ENCODE measurements at places on chromosomes 11 and 22.

GRCh38 chr22:35460688-35461087 is 60.7 kb downstream of the MCM5 start:
- no peak for DNase-seq

- DNase-seq = no peak
These were observed 314.7 kb upstream of the SORL1-AS1 start for GRCh38 chr11:121767433-121767832.

- DNase-seq = no peak
These were observed 106.8 kb upstream of the ALX4 start for GRCh38 chr11:44416776-44417175.

GRCh38 chr11:12857572-12857971 is 151.5 kb upstream of the RASSF10 start:
- no peak for DNase-seq

GRCh38 chr11:30938810-30939209 is 352.7 kb upstream of the MPPED2 start:
- no peak for DNase-seq

DNA sequence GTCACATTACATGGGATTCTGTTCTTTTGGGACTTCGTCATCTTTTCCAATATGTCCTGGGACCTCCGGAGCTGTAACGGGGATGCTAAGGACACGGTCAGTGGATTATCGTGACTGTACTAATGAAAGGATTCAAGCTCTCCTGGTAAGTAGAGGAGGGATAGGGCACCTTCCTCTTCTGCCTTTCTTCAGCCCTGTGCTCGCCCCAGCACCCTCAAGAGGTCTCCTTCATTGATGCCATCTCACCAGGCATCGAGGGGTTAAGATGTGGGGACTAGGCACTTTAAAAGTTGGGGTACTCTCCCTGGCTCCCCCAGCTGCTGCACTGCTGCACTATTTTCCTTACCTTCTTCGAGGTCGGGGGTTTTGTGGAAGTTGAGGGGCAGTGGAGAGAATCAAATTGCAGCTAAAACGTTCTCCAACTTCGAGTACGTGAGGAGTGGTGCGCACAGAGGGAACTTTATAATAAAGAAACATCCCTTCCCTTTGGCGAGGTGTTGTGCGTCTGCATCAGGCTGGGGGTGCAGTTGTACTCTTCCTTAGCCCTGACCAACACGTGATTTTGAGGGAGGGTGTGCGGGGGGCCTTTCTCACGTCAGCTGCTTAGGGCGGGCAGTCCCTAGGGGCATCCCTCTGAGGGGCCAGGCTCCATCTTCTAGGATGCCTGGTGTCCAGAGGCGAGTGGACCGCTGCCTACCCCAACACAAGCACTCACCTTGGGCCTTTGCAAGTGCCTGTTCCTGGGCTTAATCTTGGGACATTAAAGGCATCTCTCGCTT is 96.1 kb downstream of the GRAMD1B start:
- no peak for DNase-seq

GRCh38 chr22:37160027-37160426 is 10.3 kb upstream of the IL2RB start:
- DNase-seq = no peak

GRCh38 chr11:74818283-74818946 is 69.8 kb downstream of the RNF169 start:
- no peak for DNase-seq

GRCh38 chr11:122336706-122337105 is 220.7 kb upstream of the BLID start:
- DNase-seq = no peak

DNA sequence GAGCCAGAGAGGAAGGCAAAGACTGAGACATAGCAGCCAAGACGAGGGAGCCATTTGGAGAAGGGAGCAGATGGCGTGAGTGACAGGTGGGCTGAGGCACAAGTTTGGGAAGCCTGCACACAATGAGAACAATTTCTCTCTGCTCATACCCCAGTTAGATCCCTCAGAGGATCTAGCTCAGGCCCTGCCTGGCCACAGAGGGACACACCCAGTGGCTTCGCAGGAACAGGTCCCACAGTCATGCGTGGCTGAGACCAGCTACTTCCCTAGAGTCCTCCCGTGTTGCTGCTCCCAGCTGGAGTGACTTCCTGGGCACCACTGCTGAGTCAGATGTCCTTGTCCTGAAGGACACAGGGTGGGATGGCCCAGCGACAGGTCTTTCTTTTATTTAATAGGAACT is 33.4 kb upstream of the LYVE1 start:
- no peak for DNase-seq

Measured in NCI-H1105 treated with DMSO at 0.1 percent for 48 hours (cell line).